Cardiac muscle cell (in vitro differentiated cells and primary cell): ENCODE measurements at places on chromosomes 5 and 9. TPM values are rescaled to one million over a fixed set of nuclear protein-coding genes. Genes with fewer than 3 reads are reported as not detected.

The DRD1 gene
- 1.3 and 3.1 TPM in 2 replicates for total RNA-seq

The FRRS1L gene
- total RNA-seq = 0.07 and 0.30 TPM in 2 replicates

GRCh38 chr9:17625644-17626388, 47.0 kb downstream of the SH3GL2 start:
- H3K4me3 ChIP-seq = no peak overlapping the region
- H3K27ac ChIP-seq = no peak overlapping the region
- DNase-seq = no peak

DNA sequence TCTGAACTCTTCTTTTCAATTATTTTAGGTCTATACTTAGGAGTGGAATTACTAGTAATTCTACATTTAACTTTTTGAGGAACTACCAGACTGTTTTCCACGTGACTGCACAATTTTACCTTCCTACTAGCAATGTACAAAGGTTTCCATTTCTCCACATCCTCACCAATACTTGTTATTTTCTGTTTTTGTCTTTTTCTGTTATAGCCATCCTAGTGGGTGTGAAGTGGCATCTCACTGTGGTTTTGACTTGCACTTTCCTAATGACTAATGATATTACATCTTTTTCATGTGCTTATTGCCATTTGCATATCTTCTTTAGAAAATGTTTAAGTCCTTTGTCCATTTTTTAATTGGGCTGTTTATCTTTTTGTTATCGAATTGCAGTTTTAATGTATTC, 136.9 kb upstream of the EGFLAM start:
- H3K4me1 ChIP-seq = no peaks in the 10 kb centered on the region
- DNase-seq = no peak
- H3K36me3 ChIP-seq = no peaks in the 10 kb centered on the region
- H3K27me3 ChIP-seq = no peaks in the 10 kb centered on the region

GRCh38 chr9:11595756-11596155, 983.0 kb upstream of the PTPRD start:
- H3K27ac ChIP-seq = no peak overlapping the region
- H3K27me3 ChIP-seq = no peaks in the 10 kb centered on the region
- H3K4me3 ChIP-seq = no peak overlapping the region
- H3K36me3 ChIP-seq = no peaks in the 10 kb centered on the region
- DNase-seq = no peak
- H3K4me1 ChIP-seq = no peaks in the 10 kb centered on the region

GRCh38 chr5:6757414-6757969, 44.3 kb downstream of the TENT4A start:
- H3K36me3 ChIP-seq = peaks cover 26% of the 10 kb centered on the region
- no peak for DNase-seq
- H3K4me1 ChIP-seq = no peaks in the 10 kb centered on the region
- no peak overlapping the region for H3K27ac ChIP-seq
- H3K4me3 ChIP-seq = no peak overlapping the region

- H3K27me3 ChIP-seq = no peaks in the 10 kb centered on the region
- no peak for DNase-seq
- no peak overlapping the region for H3K27ac ChIP-seq
- H3K4me3 ChIP-seq = no peak overlapping the region
Measured at GRCh38 chr5:164679461-164679860, 1174.0 kb downstream of the MAT2B start.

DNA sequence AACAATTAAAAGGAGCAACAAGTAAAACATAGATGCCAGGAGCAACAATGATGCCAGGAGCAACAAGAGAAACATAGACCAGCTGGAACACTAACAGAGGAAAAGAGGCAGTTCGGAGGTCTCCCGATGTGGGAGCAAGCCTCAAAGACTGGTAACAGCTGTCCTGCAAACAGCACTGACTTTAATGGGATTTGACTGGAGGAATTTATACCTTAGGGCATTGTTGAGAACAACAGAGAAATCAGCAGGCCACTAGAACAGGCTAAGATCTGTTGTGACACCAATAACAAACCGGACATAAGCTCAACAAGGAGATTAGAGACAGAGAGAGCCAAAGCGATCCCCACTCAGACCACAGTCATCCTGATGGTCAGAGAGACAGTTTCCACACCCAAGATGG, 11.8 kb upstream of the SYK start:
- DNase-seq = no peak
- H3K27ac ChIP-seq = no peak overlapping the region
- no peaks in the 10 kb centered on the region for H3K36me3 ChIP-seq
- H3K4me1 ChIP-seq = no peaks in the 10 kb centered on the region
- no peak overlapping the region for H3K4me3 ChIP-seq

DNA sequence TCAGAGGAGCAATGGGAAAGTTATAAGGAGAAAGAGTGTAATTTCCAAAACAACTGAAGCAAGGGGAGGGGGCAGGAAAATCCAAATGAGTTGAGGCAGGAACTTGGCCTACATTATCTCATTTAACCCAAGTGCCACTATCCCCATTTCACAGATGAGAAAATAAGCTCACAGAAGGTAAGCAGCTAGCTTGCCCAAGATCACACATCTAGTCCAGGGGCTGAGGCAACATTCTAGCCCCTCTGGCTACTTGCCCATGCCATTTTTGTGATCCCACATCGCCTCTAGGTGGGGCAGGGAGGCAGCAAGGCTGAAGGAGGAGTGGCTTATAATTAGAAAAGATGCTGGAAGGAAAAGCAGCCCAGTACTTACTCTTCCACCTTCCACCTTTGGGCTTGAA, 2.6 kb upstream of the PSIP1 start:
- H3K27me3 ChIP-seq = no peaks in the 10 kb centered on the region
- no peaks in the 10 kb centered on the region for H3K36me3 ChIP-seq
- no peak overlapping the region for H3K4me3 ChIP-seq
- H3K27ac ChIP-seq = no peak overlapping the region

- DNase-seq = peak; percentile 71
- H3K27me3 ChIP-seq = peaks cover 40% of the 10 kb centered on the region
- H3K4me1 ChIP-seq = peaks cover 19% of the 10 kb centered on the region
- H3K27ac ChIP-seq = no peak overlapping the region
Measured at GRCh38 chr5:59042201-59043055, 459.6 kb downstream of the RAB3C start.

GRCh38 chr5:131481569-131481968, 153.5 kb downstream of the RAPGEF6 start:
- H3K27ac ChIP-seq = no peak overlapping the region
- H3K27me3 ChIP-seq = no peaks in the 10 kb centered on the region
- H3K4me3 ChIP-seq = no peak overlapping the region
- peaks cover 11% of the 10 kb centered on the region for H3K4me1 ChIP-seq
- H3K36me3 ChIP-seq = peaks cover 4% of the 10 kb centered on the region

- no peak overlapping the region for H3K4me3 ChIP-seq
- peaks cover 13% of the 10 kb centered on the region for H3K4me1 ChIP-seq
- no peak overlapping the region for H3K27ac ChIP-seq
- DNase-seq = no peak
- H3K36me3 ChIP-seq = peaks cover 3% of the 10 kb centered on the region
Measured at GRCh38 chr5:83050723-83051340, 26.4 kb downstream of the TMEM167A start.

DNA sequence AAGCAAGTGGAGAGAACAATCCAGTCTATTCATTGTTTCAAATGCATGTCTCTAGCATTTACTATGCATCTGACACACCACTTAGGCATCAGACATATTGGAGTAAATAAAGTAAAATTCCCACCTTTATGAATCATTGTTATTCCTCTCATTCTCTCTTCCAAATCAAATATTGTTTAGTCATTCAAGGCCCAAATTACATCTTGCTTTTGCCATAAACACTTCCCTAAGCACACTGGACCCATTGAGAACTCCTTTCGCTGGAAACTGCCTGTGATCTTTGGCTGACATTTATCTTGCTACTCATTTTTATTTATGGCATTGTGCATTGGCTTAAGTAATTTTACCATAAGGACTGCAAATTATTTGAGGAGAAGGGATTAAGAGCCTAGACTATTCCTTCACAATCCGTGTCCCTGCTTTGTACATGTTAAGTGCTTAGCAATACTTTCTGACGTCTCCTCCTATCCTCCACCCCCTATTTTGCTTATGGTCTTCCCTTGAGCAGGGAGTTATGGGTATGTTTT, 7.4 kb downstream of the C5orf46 start:
- H3K36me3 ChIP-seq = no peaks in the 10 kb centered on the region
- H3K27ac ChIP-seq = no peak overlapping the region
- H3K4me1 ChIP-seq = no peaks in the 10 kb centered on the region
- DNase-seq = no peak
- H3K4me3 ChIP-seq = no peak overlapping the region
- no peaks in the 10 kb centered on the region for H3K27me3 ChIP-seq

GRCh38 chr5:30103052-30103451, 1090.4 kb upstream of the CDH6 start:
- H3K27me3 ChIP-seq = no peaks in the 10 kb centered on the region
- H3K36me3 ChIP-seq = no peaks in the 10 kb centered on the region
- no peak overlapping the region for H3K4me3 ChIP-seq
- no peak overlapping the region for H3K27ac ChIP-seq

DNA sequence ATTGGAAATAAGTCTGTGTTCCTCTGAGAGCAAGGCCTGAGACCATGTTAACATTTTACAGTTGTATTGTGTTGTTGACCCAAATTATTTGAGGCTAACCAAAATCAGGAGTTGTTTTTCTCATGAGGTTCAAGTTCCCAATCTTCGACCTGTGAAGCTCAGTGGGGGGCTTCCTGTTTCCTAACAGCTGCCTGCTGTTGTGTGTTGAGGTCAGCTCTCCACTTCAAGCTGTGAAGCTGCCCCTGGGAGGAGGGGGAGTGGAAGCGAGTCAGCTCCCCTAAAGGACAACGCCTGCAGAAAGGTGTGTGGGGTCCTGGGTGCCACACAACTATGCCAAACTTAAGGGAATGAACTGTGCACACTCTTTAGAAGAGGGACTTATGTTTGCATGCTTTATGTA, 295.5 kb downstream of the IRX1 start:
- H3K27me3 ChIP-seq = no peaks in the 10 kb centered on the region
- no peak overlapping the region for H3K4me3 ChIP-seq
- H3K36me3 ChIP-seq = no peaks in the 10 kb centered on the region

DNA sequence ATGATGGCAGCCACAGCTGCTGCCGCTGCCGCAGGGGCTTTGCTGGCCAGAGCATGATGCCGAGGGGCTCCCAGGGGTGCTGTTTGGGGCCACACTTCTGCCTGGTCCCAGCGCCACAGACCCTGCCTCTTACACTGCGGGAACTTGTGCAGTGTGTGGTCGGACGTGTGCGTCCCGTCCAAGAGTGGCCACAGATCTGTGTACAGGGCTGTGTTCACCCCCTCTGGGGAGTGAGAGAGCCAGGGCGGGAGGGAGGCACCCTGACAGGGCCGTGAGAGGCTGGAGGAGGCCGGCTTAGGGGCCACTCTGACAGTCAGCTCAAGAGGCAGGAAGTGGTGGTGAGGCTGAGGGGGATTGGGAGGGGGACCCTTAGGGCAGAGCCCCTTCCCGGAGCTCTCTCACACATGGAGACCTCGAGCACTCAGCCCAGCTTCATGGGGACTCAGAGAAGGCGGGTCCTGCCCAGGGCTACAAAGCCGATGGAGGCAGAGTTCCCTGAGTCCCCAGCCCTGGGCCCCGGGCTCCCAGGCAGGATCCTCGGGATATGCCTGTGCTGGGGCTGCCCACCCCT, 13.1 kb upstream of the CARD19 start:
- H3K4me3 ChIP-seq = no peak overlapping the region
- no peaks in the 10 kb centered on the region for H3K27me3 ChIP-seq
- H3K4me1 ChIP-seq = peaks cover 4% of the 10 kb centered on the region
- DNase-seq = no peak

DNA sequence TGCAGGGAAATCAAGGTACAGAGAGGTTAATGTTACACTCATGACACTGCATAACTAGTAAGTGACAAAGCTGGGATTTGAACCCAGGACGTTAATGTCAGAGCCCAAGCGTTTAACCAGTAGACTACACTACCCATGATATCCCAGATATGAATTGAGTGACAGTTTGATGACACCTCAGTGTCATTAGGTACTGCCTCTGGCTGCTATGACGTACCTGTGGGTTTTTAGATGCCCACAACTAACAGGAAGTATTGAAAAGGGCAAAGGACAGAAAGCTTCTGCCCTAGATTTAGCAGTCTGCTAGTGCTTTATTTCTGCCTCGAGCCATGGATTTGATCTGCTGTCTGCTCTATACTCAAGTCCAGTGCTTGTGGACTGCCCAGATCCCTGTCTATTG, 56.2 kb downstream of the GLRA1 start:
- DNase-seq = no peak
- no peak overlapping the region for H3K4me3 ChIP-seq
- H3K36me3 ChIP-seq = no peaks in the 10 kb centered on the region
- no peaks in the 10 kb centered on the region for H3K4me1 ChIP-seq
- H3K27ac ChIP-seq = no peak overlapping the region

- DNase-seq = no peak
- H3K27ac ChIP-seq = no peak overlapping the region
- H3K36me3 ChIP-seq = no peaks in the 10 kb centered on the region
- H3K4me3 ChIP-seq = no peak overlapping the region
- H3K4me1 ChIP-seq = no peaks in the 10 kb centered on the region
Measured at GRCh38 chr5:33720176-33720575, 171.6 kb downstream of the ADAMTS12 start.

- H3K36me3 ChIP-seq = no peaks in the 10 kb centered on the region
- DNase-seq = no peak
- H3K4me1 ChIP-seq = peaks cover 18% of the 10 kb centered on the region
- no peak overlapping the region for H3K27ac ChIP-seq
- H3K4me3 ChIP-seq = no peak overlapping the region
Measured at GRCh38 chr9:68947015-68947414, 66.9 kb downstream of the PRKACG start.

- no peaks in the 10 kb centered on the region for H3K36me3 ChIP-seq
- DNase-seq = peak; percentile 75
Measured at GRCh38 chr5:179343719-179344430, 1.4 kb downstream of the ADAMTS2 start.

DNA sequence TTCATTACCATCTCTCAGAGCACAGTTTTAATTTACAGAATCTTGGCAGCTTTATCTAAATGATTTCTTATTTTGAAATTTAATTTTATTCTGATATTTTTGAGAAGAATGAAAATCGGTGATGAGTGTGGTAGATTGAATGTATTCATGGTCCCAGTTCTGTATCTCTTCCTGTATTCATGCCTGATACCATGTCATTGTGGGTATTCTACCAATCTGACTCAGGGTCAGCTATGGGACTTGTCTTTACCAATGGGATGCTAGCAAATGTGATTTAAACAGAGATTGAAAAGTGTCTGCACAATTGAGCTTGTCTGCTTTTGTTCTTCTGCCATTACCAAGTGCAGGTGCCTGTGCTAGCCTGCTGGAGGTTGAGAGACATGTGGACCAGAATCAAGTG, 17.8 kb upstream of the ZNF618 start:
- H3K27ac ChIP-seq = no peak overlapping the region
- H3K4me1 ChIP-seq = peaks cover 4% of the 10 kb centered on the region
- no peak for DNase-seq

DNA sequence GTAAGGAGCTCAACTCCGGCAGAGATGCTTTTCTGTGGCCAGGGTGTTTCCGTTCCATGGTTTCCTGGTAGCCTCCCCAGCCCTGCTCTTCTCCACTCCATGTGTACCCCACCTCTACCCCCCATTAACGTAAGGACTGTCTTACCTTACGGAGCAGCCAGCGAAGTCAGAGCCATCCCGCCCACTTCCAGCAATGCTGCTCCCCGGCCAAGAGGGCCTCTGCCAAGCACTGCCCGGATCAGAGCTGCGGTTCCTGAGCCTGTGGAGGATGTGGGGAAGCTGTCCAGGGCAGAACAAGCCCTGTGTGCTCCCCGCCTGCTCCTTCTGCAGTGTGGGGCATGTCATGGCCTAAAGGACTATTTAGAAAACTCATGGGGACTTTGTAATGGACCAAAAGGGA, 261.2 kb downstream of the GADD45G start:
- no peak overlapping the region for H3K27ac ChIP-seq
- no peak overlapping the region for H3K4me3 ChIP-seq
- H3K36me3 ChIP-seq = no peaks in the 10 kb centered on the region
- no peaks in the 10 kb centered on the region for H3K27me3 ChIP-seq
- DNase-seq = no peak
- H3K4me1 ChIP-seq = peaks cover 17% of the 10 kb centered on the region
